Activated T-helper 1 cell treated with anti-CD3 and anti-CD28 coated beads, Interleukin-12 subunit alpha, Interleukin-12 subunit beta, Interleukin-2, Interleukin-4 antibody, amounts not matched to agents 30 ng/mL and 10 ng/mL and 1 ng/mL, durations not matched to agents 14 hours and 24 hours and 36 hours (primary cell): ENCODE measurements at places on chromosomes 6 and 20.

DNA sequence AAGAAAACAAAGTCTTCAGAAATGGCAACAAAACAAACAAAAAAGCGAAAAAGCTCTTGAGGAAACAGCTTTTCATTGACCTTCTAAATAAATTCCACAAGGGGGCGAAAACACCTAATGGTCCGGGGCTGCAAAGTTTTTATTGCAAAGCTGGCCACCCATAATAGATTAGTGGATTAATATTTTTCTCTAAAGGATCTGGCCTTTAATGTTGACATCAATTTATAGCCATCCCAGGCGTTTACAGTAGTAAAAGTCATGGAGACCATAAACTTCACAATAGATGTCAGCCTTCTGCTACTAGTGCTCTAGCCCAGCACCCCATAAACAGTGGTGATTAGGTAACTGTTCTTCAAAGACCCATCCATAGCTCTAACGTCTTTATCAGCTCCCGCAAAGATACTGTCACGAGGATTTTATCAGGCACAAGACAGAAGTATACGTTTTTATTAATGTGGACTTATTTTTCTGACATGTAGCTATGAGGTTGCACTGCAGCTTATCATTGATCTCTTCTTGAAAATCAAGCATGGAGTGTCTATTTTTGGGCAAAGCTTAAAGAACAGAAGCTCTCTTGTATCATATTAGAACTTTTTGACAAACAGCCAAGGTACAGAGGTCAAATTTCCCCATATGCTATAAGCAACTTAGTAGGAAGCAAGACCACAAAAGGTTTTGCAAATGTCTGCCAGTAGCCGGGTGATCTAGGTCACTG is 4.7 kb downstream of the CITED2 start:
- no peak for DNase-seq

GRCh38 chr6:133613211-133613610 is 275.7 kb upstream of the TCF21 start:
- DNase-seq: no peak

GRCh38 chr6:164928728-164929407 is 380.5 kb downstream of the C6orf118 start:
- no peak for DNase-seq

DNA sequence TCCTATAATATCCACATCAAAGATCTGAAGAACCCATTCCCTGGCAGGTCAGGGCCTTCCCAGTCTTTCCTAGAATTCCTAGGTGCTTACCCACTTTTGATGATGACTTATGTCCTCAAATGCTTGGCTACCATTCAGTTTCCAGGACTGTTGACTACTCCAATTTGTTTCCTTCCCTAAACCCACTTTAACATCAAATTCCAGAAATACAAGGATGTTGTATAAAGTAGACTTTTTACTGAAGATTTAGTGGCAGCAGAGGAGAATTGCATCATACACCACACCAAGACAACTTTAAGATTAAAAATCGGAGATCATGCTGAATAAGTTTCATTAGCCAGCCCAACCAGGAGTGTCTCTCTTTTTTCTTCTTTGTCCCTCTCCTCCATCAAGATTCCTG is 203.3 kb upstream of the LAMP5 start:
- no peak for DNase-seq

GRCh38 chr6:168013250-168013915 is 15.9 kb downstream of the KIF25 start:
- DNase-seq: no peak

GRCh38 chr6:144012534-144012933 is 4.5 kb upstream of the PLAGL1 start:
- no peak for DNase-seq

- no peak for DNase-seq
These were observed 268.7 kb downstream of the PTPRK start for GRCh38 chr6:128251445-128252340.

GRCh38 chr20:30815577-30816181 is 441.8 kb upstream of the DEFB115 start:
- DNase-seq: no peak

DNA sequence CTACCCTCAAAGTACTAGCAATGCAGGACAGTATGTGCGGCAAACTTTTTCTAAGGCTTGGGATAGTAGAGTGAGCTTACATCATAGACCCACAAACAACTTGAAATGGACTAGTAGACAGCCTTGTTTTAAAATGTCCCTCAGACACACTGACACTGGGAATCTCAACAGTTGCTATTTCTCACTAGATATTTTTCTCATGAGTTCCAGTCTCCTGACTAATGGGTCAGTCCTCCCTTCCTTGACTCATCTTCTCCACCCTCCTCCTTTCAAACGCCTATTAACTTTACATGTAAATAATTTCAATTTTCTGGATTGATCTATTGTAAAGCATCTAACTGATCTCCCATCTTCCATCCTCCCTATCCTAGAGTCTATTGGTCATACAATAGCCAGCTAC is 308.3 kb upstream of the PREP start:
- DNase-seq: no peak

DNA sequence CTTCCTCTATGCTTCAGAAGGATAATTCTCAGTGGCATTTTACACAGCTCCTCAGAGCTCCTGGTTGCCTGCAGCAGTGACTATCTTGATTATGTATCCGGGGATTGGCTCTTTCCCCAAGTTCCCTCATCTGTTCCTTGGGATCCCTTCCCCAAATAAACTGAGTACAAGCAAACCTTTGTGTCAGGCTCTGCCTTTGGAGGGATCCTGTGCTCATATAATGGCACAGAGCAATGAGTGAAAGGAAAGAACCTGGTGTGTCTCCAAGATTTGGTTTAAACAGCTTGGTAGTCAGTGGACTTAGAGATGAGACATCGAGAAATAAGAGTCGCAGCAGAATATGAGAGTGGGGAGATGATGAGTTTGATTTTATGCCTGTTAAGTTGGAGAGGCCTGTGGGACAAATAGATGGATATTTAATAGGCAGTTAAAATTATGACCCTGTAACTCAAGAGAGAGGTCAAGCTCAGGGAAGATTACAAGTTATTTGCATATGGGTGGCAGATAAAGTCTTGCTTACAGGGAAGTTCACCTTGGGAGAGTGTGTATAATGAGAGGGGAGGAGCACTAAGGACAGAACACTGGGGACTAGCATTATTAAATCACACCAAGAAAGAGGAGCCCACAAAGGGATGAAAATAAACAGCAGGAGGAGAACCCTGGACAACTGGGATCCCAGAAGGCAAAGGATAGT is 44.1 kb upstream of the GCLC start:
- no peak for DNase-seq

DNA sequence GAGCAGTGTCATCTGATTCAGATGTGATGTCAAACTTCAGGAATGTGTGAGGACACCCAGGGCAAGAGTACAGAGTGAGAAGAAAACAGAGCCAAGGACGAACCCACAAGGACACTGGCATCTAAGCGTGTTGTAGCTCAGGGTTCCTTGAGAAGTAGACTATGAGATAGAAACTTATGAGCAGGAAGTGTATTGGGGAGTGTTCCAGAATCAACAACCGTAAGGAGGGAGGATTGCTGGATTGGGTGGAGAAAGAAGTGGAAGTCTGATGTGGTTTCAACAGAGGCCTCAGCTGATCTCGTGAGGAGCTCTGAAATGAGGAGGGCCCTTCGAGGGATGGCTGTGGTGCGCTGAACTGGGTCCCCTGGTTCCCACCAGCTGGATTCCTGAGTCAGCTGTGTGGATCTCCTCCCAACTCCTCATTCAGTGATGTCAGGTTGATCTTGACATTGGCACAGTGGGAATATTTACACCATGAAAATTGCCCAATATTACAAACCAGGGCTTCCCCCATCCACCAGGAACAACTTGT is 25.7 kb upstream of the IGF2R start:
- DNase-seq: no peak

- no peak for DNase-seq
These were observed 108.0 kb downstream of the CHD6 start for GRCh38 chr20:41510224-41510623.

DNA sequence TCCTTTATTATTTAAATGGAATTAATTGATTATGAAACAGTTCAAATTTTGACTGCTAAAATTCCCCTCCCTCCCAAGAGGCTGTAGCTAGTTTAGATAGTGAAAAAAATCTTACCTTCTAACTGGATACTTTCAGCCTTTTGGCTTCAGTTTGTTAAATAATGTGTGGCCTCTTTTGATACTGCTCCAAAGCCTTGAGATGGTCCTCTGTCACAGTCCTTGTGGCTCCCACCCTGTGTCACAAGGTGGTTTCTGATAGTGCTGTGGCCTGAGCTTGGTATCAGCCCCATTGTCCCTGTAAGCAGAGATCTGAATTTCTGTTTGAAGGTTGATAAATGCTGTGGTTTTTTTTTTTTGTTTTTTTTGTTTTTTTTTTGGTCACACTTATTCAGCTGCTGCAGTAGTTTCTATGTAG is 20.8 kb downstream of the PANK2 start:
- no peak for DNase-seq

DNA sequence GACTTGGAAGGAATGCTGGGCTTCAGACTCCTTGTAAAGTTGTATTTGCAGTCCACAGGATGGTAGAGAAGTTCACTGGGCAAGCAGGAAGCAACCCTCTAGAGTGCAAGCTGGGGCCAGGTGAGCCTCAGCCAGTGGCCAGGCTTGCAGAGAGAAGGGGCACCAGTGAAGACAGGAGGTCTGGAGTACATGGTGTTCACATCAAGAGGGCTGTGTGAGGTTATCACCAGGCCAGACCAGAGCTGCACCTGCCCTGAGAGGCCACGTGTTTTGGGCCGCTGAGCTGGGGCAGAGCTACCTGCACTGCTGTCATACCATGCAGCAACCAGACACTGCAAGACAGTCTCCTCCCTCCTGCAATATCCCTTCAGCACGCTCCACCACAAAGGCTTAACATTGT is 79.0 kb downstream of the SH3BGRL2 start:
- DNase-seq: no peak

DNA sequence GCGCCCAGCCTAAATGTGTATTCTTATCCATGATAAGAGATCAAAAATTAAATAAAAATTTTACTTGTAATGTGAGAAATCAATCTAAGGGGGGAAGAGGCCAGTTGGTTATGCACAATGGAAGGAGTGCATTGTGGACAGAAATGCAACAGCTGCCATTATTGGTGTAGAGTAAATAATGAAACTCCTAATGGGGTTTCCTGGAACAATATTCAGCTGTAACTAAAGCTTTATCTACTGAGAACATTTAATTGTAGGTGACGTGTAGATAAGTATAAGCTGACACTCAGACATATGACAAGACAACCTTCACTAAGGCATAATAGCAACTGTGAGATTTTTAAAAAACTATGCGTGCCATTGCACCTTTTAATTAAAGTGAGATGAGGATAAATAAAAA is 71.4 kb downstream of the CEP57L1 start:
- DNase-seq: no peak

GRCh38 chr20:51334609-51335008 is 207.9 kb downstream of the NFATC2 start:
- DNase-seq: no peak

DNA sequence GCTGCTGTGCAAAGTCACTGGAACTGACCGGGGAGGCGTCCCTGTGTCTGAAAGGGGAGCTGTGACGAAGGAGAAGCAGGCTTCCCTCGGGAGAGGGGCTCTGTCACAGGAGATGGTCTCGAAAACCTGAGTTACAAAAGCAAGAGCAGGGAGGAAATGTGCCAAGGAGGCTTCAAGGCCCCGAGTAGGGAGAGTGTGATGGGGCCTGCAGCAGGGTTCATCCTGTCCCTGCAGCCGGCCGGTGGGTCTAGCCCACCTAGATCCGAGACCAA is 16.7 kb downstream of the DYNLT1 start:
- DNase-seq: no peak

DNA sequence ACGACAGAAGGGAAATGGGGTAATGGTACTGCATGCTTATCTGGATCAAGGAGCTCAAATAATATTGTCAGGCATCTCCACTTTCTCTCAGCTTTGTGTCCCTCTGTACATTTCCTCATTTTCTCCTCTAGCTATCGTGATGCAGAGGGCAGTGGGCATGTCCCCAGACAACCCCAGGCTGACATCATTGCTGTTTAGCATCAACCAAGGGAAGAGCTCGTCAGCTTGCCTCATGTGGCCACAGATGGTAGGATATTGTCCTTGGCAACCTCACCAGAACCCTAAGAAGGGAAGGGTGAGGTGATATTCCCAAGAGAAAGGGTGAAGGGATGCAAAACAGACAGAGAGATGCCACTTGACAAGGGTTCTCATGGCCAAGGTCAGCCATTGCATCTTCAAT is 58.3 kb downstream of the MAFB start:
- no peak for DNase-seq

DNA sequence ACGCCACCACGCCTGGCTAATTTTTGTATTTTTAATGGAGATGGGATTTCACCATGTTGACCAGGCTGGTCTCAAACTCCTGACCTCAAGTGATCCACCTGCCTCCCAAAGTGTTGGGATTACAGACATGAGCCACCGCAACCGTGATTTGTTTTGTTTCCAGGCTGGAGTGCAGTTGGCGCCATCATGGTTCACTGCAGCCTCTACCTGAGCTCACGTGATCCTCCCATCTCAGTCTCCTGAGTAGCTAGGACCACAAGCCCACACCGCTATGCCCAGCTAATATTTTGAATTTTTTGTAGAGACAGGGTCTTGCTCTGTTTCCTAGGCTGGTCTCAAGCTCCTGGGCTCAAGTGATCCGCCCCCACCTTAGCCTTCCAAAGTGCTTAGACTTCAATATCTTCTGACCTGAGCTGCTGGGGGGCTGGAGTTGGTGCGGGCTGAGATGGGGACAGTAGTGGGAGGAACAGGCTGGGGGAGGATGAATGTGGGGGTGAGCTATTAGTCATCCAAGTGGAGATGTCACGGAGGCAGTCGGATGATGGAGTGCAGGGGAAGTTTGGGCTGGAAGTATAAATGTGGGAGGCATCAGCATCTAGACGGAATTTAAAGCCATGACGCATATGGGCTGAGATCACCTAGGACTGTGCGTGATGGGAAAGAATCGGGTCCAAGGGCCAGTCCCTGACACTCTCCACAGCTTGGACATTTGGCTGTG is 23.1 kb upstream of the ZMYND8 start:
- DNase-seq: no peak

GRCh38 chr6:122930252-122931180 is 65.5 kb upstream of the CLVS2 start:
- no peak for DNase-seq

DNA sequence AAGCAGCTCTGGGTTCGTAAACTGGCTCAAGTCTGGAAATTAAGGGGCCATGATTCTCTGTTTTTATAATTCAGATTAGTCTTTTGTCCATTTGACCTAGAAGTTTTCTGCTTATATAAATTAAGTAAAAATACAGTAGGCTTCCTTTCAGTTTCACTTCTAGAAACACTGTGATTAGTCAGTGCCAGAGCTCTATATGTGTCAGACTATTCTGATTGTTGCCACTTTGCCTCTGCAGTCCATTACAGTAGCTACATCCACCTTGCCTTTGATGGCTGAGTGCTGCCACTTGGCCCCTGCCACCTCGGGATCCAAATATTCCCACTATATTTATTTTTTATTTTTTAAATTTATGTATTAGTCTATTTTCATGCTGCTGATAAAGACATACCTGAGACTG is 7.9 kb downstream of the ZC2HC1B start:
- DNase-seq: no peak

GRCh38 chr6:125846292-125847024 is 55.7 kb downstream of the NCOA7 start:
- DNase-seq: no peak
